Stimulated activated CD4-positive, alpha-beta T cell treated with anti-CD3 and anti-CD28 coated beads, Interleukin-12 subunit alpha, Interleukin-12 subunit beta, amount 100 ng/mL, for 4 hours (primary cell): ENCODE measurements at places on chromosomes 6 and 20.

DNA sequence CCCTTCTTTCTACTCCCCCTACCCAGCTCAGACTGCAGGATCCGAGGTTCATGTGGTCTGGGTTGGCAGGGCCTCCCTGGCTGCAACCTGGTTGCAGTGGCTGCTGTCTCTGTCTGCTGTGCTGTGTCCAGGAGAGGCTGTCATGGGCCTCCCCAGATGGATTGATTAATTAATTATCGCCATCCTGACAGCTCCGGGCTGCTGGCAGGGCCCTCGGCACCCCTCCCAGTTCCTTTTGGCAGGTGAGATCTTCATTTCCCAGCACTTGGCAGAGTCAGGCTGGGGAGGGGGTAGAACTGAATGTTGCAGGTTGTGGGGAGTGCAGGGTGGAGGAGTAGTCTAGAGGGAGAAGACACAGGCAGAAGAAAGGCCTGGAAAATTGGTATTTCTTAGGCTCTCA is 56.7 kb upstream of the ZFAND3 start:
- no peak for DNase-seq

DNA sequence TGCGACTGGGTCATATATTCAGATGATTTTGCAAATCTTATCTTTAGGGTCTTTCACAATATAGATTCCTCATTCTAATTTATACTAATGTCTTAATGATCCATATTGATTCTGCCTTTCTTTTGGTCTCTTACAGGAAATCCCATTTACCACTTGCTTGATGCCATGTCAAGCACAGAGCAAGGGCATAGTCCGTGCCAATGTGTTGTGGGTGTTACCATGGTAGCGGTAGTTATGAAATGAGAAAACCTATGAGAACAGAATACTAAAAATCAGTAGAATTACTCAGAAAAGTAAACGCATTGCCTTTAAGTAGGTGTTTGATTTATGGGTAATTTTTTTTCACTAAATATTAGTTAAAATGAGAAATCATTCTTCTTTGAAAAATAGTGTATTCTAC is 153.9 kb upstream of the RAB32 start:
- DNase-seq = no peak

DNA sequence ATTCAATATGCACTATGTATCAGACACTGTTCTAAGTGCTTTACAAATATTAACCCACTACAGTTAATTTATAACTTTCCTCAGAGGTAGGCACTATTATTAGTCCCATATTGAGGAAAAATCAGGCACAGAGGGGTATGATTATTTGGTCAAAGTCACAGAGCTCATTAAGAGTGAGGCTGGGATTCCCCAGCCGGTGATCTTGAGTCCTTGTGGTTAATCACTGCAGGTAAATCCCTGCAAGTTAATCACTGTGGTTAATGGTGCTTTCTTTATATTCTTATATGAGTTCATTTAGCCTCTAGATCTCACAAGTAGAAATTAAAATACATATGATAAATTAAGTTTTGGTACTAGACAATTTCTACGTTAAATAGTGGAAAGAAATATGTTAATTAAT is 9.2 kb downstream of the CRYBG1 start:
- no peak for DNase-seq

GRCh38 chr6:99344289-99344688 is 5.2 kb downstream of the FAXC start:
- DNase-seq = no peak

GRCh38 chr20:39016506-39016905 is 54.4 kb downstream of the DHX35 start:
- no peak for DNase-seq

GRCh38 chr6:161866570-161866969 is 592.7 kb upstream of the AGPAT4 start:
- no peak for DNase-seq

DNA sequence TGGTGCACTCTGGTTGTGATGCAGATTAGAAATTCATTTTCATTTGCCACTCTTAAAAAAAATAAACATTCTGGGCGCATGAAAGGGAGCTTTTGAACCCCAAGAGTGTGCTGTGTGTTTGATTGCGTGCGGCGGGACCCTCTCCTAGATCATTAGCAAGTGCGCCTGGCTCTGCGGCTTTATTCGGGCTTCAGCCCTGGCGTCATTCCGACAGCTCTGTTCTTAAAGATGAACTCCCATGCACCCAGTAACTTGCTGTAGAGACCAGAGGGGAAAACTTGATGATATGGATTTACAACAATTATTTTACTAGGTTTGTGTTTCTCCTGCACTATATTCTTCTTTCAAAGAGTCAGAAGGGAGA is 48.9 kb upstream of the ARMC2 start:
- DNase-seq = no peak

DNA sequence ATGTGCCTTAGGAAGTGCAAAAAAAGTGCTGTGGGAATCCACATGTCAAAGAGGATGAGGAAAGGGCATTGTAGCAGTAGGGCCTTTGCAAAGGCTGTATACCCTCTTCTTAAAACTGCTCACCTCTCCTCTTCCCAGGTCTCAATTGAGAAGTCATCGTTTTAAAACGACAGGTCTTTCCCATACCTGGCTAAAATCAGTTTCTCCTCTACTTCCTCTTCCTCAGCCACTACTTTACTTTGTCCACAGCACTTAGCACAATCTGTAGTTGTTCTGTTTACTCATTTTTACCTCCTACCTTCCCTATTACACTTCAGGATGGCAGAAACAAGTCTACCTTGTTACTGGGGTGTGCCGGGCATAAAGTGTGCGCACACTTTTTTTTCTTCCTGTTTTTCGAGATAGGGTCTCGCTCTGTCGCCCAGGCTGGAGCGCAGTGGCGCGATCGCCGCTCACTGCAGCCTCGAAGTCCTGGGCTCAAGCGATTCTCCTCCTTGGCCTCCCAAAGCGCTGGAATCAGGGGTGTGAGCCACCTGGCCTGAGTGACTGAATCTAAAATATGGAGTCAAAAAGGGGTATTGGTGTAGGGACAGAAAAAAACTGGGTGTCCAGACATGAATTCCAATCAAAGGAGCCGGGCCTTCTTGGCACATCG is 9.8 kb upstream of the ELOVL5 start:
- DNase-seq = no peak

- no peak for DNase-seq
Measured at GRCh38 chr6:24990236-24990845, 54.6 kb upstream of the RIPOR2 start.

- DNase-seq = no peak
Measured at GRCh38 chr6:170238741-170239565, 51.9 kb downstream of the DLL1 start.

DNA sequence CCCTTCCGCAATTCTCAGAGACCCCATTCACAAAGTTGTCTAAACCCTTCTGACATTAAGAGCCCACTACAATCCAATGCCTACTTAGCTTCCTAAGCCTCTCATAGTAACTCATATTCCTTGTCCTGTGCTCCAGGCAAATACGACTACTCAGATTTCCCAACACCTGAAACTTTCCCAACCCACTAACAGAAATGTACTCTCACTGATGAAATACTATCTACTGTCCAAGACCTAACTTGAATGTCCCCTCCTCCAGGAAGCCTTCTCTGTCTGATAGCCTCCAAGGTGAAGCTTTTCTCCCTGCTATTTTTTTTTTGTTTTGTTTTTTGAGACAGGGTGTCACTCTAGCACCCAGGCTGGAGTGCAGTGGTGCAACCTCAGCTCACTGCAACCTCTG is 30.4 kb downstream of the GPLD1 start:
- no peak for DNase-seq

DNA sequence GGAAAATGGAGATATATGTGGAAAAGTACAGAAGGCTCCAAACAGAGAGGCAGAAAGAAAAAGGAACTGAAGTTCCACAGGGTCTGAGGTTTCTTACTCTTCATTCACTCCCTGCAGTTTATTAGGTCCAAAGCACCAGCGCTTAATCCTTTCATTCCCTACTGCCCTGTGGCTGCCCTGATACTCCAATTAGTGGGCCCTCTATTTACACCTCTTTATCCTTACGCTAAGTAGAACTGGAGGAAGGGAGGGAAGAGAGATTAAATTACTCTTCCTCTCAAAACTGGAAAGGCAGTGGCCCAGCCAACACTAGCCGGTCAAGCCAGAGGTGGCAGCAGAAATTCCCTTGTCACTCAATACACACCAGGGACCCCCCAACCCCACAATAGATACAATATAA is 20.4 kb downstream of the TRERF1 start:
- DNase-seq = no peak

GRCh38 chr20:40489886-40490285 is 199.2 kb downstream of the MAFB start:
- DNase-seq = no peak

DNA sequence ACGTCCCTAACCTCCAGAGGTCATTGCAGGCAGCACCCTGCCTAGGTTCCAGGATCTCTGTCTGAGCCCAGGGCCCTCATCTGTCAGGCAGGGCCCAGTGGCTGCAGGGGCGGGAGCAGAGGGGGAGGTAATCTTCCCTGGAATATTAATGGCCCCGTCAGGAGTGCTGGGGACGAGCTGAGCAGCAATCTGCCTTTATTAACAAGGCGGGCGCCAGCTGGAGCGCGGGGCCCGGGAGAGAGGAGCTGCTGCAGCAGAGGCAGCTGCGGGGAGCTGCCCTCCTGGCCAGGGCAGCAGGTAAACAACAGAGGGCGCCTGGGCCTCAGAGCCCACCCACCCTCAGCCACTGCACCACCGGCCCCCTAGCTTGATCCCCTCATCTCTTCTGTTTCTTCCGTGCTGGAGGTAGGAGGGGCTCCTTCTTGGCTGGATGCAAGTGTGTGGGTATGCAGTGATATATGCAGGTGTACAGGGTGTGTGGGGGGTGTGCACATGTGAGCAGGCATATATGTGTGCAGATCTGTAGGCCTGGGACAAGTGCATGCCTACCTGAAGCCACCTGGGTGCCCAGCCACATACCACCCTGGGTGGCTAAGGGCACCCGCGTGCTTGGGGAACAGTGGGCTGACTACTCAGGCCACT is 131.8 kb upstream of the MLN start:
- no peak for DNase-seq

DNA sequence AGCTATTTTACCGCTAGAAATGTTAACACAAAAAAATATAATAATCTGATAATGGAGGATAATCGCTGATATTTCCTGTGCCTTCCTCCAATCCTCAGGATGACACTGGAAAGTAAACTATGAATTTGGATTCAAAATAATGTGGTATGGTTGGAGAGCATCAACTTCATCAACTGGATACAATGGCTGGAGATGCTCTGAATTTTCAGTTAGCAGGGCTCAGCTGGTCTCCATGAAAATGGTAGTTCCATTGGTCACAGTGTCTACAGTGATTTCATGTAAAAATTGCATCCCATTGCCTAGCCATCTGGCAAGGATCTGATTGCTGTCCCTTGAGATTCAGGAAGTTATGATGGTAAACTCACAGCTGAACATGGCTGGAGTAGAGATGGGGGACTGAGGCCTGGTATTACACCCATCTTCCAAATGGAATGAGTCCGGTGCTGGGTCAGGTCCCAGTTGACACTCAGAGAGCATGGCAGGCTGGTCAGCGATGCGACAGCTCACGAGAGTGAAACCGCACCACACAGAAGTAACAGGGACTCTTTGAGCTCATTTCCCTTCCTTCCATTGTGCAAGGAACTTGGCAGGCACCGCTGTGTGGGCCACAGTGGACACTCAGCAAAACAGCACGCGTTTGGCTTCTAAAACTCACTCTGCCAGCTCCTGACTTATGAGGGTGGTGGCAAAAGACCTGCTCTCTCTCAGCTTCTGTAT is 142.4 kb upstream of the TNFAIP3 start:
- no peak for DNase-seq

DNA sequence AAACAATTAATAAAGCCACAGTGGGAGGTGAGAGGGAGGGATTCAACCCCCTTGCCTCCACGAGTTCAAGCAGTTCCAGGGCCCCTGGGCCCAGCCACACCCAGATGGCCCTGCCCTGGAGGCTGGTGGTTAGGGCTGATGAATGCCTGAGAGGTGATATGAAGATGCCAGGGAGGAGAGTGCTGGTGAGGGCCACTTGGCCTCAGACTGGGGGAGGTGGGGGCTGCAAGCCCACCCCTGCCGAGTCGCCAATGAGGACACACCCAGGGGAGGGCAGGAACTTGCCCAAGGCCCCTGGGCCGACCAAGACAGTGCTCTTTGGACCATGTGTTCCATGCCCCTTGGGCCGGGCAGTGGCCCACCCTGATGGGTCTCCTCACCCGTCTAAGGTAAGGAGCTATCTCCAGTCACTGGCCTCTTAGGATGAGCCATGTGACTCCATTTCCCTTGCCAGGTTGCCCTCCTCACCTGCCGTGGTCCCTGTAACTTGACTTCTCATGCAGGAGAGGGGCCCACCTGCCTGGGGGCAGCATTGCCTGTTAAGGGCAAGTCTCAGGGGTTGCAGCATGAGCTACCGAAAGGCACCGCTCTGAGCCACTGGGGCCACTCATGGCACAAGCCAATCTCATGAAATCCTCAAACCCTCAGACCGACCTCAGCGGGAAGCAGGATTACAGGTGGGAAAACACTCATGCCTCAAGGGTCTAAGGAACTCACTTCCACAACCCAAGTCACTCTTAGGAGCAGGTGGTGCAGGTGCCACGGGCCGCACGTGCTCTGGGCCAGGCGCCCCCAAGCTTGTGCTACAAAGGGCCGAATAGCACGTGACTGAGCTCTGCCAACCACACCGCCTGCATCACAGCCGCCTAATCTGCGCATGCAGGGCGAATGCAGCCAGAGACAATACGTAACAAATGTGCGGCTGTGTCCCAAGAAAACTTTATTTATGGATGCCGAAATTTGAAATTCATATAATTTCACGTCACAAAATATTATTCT is 147.4 kb upstream of the MLN start:
- DNase-seq = no peak

GRCh38 chr20:62210496-62210855 is 9.6 kb downstream of the HRH3 start:
- no peak for DNase-seq

GRCh38 chr6:129686941-129687627 is 22.9 kb downstream of the ARHGAP18 start:
- DNase-seq = no peak

DNA sequence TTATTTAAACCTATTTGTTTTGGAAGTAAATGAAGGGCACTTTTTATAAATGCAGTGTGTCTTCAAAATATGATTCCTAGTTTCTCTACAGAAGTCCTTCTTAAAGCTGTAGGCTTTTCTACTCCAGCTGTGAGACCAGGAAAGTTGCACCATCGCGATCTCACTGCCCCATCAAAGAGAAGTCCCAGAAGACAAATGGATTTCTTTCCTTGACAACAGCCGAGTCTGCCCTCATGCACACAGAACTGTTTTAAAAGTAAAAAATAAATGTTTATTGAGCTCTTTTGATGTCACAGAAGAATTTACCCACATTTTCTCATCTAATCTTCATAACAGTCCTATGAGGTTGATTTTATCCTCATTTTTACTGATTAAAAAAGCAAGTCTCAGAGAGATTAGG is 324.4 kb upstream of the NT5E start:
- DNase-seq = no peak

DNA sequence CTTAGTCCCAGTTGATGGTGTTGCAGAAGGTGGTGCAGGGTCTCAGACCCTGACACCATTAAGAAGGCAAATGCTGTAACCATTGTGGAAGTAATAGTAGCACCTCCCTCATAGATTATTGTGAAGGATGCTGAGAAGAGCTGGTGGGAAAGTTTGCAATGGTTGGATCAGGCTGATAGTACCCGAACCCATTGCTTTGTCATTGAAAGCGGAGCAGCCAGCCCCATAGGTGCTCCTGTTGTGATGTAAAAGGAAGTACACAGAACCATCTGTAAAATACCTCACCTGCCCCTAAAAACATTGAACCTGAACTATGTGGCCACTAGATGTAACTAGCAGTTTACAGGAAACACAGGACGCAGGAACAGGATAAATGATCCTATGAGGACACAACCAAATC is 31.5 kb downstream of the RIOK1 start:
- no peak for DNase-seq
